Stimulated activated naive CD4-positive, alpha-beta T cell treated with Interleukin-2 at 50 U/mL for 16 hours (primary cell): ENCODE measurements at places on chromosomes 7 and 10.

- no peak for DNase-seq
Measured at GRCh38 chr10:88901206-88901983, 21.4 kb downstream of the STAMBPL1 start.

GRCh38 chr7:102065226-102065625 lies 221.4 kb upstream of the SH2B2 start:
- DNase-seq: no peak

- no peak for DNase-seq
Measured at GRCh38 chr10:69377191-69377590, 39.5 kb downstream of the TACR2 start.

DNA sequence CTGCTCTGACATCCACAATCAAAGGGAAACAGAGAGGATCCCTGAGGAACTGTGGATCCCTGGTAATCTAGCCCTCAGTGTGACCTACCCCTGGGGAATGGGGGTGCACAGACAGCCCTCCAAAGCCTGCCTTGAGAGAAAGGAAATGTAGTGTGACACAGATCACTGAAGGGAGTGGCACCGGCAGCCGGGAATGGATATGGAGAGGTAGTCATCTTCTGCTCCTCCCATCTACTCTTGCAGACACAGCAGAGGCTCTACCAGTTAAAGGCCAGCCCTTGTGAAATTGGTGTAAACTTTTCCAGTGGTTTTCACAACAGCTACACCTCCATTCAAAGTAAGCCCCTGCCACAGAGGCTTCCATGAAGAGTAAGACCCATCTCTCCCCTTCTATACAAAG lies 144.4 kb downstream of the PCDH15 start:
- no peak for DNase-seq

- no peak for DNase-seq
Measured at GRCh38 chr7:155874411-155874810, 62.1 kb upstream of the SHH start.

GRCh38 chr10:116836902-116837523 lies 12.3 kb upstream of the ENO4 start:
- no peak for DNase-seq

DNA sequence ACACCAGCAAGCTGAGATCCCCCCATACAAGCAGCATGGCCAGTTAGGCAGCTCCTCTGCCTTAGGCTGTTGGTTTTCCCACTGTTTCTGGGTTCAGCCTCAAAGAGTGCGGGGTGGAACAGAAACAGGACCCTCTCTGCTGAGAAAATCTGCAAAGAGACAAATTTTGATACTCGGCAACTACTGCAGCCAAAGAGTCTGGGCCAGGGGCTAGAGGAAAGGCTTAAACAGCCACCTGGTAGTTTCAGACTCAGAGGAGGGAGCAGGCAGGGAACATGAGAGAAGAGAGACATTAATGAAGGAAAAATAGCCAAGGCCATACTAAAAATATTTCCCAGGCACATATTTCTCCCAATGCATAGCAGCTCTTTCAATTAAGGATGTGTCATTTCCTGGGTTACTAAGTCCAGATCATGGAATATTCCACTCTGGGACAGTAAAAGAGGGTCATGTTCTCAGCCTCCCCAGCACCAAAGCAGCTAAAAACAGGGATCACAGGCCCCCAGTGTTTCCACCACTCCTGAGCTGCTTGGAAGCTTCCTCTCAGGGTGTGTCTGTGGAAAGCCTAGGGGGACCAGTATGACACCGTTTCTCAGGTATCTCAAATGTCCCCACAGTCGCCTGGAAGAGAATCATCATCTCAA lies 29.8 kb downstream of the PDLIM1 start:
- no peak for DNase-seq

DNA sequence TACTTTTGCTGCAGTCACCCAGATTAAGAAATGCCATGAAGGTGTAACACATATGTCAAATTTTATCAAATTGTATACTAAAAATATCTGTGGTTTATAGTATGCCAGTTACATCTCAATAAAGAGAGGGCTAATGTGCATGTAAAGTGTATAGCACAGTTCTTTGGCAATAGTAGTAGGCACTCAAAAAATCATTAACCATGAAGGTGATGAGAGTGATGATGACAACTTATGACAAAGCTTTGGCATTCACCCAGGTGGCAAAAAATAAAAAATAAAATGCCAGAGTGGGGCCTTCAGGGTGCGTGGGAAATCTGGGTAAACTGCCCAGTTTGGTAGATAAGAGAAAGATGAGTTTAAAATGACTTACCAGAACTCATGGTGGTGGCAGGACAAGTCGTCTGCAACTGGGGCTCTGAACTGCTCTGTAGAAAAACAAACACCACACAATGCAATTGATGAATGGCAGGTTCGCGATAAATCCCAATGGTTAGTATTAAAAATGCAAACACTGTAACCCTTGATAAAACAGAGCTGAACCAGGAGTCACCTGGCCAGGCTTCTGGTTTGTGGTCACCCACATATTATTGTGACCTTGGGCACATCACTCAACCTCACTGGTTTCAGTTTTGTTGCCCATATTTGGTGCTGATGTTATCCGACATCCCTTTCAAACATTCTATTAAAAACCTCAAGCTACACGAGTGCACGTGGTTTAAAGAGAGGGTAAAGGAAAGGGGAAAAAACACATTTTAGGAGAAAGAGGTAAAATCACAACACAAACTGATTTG lies 120.2 kb downstream of the SORBS1 start:
- no peak for DNase-seq

GRCh38 chr10:93493162-93493561 lies 3.2 kb upstream of the CEP55 start:
- DNase-seq: no peak

DNA sequence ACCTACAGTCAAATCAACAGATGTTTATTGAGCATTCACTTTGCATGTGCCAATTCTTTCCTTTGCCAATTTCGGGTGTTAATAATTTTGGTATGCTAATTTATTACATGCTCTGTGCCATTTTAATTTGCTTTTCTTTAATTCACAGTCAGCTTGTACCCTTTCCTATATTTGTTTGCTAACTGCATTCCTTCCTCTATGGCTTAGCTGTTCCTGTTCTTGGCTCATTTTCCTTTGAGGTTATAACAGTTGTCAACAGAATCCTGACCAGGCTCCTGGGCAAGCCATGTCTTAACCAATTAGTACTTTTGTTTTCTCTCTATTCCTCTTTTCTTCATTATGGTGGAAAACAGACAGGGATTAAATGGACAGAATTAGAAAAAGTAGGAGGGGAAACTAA lies 73.6 kb upstream of the RPA3 start:
- DNase-seq: no peak

DNA sequence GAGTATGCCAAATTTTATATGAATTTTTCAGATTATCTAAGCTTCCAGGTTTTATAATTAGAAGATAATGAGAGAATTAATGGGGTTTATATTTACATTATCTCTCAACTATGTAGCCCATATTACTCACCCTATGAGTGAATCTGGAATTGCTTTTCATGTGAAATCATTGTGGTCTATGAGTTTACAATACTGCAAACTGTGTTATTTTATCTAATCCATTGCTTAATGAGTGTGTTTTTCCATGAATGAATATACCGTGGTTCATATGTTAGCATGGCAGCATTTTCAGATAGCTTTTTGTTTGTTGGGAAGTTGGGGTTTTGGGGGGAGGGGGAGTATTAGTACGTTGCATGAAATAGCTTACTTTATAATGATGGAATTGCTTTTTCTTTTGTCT lies 44.5 kb downstream of the FGFBP3 start:
- no peak for DNase-seq

DNA sequence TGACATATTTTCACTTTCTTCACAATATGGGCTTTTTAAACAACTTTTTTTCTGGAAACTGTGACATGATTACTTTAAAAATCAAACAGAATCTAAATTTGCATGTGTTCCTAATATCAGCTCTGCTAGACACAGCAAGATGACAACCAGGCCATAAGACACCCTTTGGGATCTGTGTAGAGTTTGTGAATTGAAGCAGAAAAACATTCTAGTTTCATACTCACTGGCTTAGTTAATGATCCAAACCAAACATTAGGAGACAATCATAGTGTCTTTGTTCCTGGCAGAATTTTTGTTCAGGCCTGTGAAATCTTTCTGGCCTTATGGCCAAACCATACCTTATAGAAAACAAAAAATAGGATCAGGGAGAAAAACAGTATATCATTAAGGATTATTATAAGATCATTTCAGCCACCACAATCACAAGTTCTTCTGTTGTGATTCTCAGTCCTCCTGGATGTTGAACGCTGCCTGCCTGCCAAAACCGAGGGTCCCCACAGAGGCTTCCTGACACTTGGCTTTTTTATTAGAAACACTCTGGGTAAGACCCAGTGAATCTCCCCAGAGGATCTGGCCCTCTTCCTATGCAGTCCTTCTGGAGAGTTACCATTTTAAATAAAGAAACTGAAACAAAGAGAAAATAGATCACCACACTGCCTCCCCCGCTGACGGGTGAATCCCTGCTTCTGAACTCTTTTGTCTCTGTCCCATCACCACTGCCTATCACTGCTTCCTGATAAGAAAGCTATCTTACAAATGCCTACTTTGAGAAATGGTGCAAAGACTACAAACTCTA lies 79.2 kb upstream of the PPP1R3C start:
- DNase-seq: no peak

- no peak for DNase-seq
Measured at GRCh38 chr10:14705548-14706230, 69.0 kb downstream of the FAM107B start.

DNA sequence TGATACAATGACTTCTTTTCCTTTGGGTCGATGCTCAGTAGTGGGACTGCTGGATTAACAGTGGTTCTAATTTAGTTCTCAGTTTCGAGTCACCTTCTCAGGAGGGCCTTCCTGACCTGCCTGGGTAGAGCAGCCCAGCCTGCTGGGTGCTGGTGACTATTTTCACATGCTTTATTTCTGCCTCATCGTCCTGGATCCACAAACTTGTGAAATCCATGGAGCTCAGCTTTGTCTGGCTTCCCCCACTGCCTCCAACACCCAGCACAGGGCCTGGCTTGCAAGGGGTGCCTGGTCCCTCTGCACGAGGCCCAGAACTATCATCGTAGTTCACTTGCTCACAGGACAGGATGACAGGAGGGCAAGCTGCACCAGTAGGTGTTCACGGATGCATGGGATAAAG lies 46.9 kb downstream of the SPOCK2 start:
- no peak for DNase-seq

DNA sequence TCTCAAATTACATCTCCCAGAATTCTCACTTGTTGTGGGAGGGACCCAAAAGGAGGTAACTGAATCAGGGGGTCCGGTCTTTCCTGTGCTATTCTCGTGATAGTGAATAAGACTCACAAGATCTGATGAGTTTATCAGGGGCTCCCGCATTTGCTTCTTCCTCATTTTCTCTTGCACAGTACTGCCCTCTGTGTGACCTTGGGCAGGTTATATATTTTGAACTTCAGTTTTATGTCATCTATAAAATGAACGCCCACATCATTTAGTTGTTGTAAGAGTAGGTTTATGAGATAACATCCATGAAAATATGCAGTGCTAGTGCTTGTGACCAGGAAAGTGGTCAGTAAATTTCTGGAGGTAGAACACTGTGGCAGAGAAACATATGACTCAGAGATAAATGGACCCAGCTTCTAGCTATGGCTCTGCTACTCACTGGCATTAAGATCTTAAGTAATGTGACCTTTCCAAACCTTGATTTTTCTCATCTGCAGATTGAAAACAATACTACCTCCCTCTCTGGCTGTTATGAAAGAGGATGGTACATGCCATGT lies 44.3 kb downstream of the SCRN1 start:
- DNase-seq: no peak

GRCh38 chr10:3779158-3779741 lies 5.8 kb downstream of the KLF6 start:
- DNase-seq: peak; percentile 11

- DNase-seq: no peak
Measured at GRCh38 chr7:116461500-116461899, 38.0 kb upstream of the CAV2 start.

DNA sequence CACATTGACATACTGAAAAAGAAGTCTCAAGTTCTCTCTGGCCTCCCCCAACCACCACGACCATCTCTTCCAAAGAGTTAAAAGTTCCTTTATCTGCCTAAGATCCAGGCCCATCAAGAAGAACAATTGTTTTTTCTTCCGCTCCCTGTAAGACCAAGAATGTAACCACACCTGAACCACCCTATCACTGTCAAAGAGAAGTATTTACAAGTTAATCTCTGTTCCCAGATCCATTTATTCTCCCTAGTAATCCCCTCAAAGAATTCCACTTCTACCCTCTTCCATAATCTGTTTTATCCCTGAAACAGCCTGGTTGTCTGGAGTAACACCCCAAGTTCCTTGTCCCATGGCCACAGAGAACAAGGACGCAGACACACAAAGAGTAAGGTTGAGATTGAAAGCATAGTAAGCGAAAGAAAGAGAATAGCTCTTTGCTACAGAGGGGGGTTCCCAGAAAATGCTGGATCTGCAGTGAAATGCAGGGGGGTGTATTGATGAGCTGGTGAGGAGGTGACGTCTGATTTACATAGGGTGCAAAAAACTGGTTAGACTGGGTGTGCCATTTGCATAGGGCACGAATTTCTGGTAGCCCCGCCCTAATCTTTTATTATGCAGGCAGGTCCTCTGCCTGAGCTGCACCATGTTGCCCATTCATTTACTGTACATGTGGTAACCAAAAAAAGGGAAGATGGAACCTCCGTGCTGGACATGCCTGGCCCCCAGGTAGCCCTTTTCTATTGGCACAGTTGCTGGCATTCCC lies 122.0 kb downstream of the SKIDA1 start:
- DNase-seq: no peak

DNA sequence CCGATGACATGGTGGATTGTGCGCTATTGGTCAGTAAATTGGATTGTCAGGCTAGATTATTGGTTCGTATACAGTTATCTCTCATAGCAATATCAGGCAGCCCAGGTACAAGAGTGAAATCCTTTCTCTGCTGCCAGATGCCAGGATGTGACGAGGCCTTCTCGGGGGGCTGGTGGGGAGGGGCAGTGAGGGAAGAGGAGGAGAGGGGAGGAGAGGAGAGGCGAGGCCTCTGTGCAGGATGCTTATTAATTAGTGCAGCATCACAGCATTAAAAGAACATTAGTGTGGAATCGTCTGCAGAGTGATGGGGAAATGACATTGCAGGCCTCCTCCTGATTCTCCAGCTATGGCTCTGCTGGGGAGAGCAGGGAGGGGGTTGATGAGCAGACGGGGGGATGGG lies 30.5 kb upstream of the SLF2 start:
- no peak for DNase-seq

GRCh38 chr10:92268748-92269147 lies 22.1 kb downstream of the CPEB3 start:
- DNase-seq: no peak

- peak; percentile 72 for DNase-seq
Measured at GRCh38 chr7:2863461-2864066, 19.5 kb upstream of the GNA12 start.
